ENCODE measurements at places on chromosomes 13 and 19. TPM values are rescaled to one million over a fixed set of nuclear protein-coding genes. Genes with fewer than 3 reads are reported as not detected.

DNA sequence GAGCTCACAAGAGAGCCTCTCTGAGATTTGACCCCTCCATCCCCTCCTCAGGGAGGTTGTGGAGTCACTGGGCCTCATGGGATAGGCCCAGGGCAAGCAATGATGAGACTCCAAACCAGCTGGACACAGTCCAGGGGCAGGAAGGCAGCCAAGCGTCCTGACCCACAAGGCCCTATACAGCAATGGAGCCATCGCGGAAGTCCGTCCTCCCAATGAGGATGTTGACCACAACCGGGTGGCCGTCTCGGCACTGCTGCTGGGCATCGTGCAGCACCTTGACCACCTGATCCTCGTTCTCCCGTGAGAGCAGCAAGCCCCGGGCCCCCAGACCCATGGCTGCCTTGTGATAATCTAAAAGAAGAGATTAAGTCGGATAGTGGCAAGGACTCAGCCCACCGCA lies 7.9 kb downstream of the SYDE1 start:
- no peak for DNase-seq

DNA sequence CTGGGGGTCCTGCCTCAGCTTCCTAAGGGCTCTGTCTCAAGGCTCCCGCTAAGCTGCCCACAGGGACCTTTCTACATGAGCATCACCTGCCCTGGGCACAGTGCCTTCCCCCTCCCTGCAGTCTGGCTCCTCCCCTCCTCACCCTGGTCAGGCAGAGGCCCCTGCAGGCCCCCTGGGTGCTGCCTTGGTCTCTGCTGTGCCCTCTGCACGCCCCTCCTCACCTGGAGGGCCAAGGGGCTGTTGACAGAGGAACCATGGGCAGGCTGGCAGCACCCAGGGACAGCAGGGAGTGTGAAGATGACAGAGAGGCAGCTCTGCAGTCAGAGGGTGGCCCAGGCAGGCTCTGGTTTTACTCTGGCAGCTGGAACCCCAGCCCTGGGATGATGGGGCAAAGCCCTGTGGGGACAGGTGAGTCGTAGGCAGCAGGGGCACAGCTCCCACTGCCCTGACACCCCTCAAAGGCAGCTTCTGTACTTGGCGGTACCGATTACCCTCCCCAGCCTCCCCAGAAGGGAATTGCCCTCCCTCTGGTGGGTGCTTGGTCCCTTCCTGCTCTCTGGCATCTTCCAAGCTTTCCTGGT lies 43.1 kb downstream of the SUGP2 start:
- DNase-seq, result no peak

GRCh38 chr13:76929320-76929719 lies 19.0 kb upstream of the ACOD1 start:
- DNase-seq, result no peak

DNA sequence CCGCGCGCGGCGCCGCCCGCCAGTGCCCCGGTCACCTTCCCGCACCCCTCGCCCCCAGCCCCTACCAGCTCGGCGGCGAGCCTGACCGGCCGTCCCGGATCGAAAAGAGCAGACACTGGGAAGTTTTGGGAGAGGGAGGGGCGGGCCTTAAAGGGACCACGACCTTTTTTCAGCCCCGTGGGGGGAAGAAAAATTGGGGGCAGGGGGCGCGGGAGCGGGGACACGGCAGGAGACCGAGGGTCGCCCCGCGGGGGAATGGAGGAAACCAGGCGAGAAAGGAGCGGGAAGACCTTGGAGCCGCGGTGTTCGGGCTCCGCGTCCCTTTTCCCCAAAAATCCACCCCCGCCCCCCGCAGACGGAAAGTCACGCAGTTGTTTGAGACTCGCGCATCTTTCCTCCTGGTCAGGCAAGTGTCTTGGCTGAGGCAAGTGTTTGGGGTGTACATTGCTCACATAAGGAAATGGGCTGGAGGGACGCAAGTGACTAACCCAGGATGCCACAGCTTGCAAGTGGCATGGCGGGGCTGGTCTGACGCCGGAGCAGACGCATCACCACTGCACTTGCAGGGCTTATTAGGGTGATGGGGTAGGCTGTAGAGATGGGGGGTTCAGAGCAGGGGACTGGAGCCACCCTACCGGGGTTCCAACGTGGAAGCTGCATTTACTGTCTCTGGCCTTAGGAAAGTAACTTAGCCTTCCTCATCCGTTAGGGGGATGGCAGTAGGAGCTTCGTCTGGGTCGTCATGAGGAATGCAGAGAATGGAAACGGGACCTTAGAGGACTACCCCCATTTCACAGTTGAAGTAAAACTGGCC lies 2.7 kb upstream of the HNRNPL start:
- peak; percentile 50 for DNase-seq

DNA sequence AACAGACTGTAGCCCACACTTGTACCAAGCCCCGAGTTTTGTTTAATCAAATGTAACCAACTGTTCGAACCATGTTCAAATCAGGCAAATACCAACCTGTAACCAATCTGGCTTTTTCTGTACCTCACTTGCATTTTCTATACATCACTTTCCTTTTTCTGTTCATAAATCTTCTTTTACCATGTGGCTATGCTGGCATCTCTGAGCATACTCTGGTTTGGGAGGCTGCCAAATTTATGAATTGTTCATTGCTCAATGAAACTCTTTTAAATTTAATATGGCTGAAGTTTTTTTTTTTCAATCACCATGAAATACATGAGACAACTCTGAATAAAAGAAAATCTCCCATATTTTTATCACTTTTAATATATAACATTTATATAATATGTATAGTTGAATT lies 256.1 kb downstream of the SLITRK6 start:
- no peak for DNase-seq

- DNase-seq, result no peak
These were observed 200.8 kb downstream of the RGCC start for GRCh38 chr13:41658057-41658661.

DNA sequence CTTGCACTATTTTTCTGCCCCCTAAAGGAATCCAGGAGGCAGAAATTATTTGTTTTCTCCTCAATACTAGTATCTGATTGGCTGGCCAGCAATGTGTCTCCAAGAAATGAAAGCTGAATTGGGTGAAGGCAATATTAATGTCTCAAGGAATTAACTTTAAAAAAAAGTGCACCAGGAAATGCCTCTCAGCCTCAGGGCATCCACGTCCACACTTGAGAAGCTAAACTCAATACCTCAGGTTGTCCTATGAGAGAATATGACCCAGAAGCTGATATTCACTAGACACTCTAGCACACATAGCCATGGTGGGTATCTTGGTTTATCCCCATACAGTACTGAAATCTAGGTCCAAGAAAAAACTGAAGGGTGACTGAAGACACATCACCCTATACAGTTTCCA lies 2.1 kb downstream of the ZNF91 start:
- DNase-seq, result no peak

DNA sequence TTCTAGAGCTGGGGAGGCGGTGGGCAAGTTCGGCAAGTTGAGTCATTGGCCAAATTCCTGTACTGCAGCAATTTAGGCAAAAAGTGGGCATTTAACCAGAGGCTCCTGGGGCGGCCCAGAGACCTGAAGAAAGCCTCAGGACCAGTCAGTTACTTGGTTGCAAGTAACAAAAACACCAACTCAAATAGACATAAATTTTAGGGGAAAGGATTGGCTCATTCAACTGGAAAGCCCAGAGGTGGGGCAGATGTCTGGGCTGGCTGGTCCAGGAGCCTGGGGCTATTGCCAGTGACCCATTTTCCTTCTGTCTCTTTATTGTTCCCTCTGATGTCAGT lies 97.1 kb downstream of the SIPA1L3 start:
- DNase-seq, result no peak

DNA sequence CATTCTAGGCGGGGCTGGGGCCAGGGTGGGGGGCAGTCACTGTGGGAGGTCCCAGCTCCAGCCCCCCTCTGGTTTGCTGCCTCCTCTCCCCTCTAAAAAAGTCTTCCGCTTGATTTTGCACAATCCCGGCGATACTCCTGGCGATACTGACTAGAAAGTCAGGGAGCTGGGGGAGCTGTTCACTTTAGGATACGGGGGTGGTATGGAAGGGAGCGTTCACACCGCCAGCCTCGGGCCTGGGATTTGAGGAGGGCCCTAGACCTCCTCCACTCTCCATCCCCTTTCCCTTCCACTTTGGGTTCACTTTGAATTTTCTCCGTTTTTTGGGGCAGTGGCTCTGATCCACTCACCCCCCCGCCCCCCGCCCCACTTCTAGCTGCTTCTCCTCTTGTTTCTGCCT lies 35.0 kb downstream of the KEAP1 start:
- no peak for DNase-seq

DNA sequence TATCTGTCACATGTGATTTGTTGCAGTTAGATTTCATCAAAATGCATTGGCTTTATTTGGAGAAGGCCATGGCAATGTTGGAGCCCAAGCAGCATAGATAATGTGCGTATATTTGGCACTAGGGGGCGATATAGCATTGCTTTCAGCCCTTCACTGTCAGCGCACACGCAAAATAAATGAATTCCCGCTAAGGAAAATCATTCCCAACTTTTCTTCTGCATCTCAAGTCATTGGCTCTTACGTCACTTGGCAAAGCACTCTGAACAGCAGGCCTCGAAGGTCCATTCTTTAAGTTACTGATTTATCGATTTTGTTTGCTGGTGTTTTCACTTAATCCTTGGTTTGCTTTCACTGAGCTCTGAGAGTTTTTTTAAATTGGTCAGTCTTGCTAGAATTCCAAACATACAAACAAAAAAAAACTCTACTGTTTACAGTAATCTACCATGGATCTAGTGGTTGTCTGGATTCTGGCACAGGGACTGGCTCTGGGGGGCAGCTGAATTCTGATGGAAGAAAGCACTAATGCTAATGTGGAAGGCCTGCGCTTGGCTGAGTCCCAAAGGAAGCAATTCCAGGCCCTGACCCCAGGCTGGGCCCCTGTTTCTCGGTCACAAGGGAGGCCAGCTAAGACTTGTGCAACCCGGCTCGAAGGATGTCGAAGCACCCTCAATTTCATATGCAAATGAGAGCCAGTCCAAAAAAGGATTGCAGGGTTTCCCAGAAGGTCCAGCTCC lies 97.7 kb upstream of the IPO5 start:
- peak; percentile 36 for DNase-seq

- no peak for DNase-seq
These were observed 23.4 kb downstream of the CNFN start for GRCh38 chr19:42366673-42367072.

DNA sequence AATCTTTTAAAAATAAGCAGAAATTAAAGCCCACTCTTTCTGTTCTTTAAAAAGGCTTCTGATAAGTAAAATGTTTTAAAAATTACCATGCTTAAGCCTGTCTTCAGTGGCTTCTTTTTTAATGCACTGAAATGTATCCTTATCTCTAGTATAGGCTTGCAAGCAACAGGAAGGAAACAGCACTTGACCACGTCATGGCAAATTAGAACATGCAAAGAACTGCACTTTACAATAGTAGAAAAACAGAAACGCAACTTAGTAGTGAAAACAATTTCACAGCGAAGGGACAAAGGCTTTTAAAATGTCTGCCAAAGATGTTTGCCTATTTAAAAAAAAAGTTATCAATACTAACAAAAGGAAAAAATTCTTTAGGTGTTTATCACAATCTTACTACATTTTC lies 36.3 kb downstream of the ELF1 start:
- DNase-seq, result no peak

DNA sequence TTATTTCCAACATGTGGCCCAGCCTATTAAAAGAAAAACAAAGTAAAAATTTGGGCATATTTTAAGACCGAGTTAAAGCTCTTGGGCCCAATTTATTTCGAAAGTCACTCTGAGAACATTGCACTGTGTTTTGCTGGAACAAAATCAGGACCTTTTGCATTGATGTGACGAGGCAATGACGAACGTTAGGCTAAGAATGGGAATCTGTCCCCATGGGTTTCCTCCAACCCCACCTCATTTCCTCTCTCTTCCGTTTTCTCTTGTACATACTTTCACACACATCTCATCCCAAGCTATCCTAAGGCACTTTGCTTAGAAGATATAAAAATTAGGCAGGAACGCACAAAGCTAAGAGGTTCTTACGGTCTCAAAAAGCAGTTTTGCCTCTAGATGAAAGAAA lies 22.1 kb downstream of the EDNRB start:
- no peak for DNase-seq

DNA sequence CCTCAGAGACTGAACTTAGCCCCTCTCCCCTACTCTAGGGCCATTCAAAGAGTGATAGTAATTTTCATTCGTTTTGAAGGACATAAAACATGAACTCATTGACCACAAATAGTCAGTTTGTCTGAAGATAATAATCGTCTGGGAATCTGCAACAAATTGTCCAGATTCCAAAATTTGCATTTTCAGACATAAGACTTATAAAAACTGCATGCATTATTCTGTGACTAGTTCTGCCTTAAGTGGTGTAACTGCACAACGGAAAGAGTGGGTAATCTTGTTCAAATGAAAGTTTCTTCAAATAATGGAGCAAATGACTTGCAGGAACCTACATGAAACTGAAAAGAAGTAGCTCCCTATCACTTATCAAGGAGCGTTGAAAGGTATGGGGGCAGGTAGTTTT lies 8.4 kb downstream of the CSNK1A1L start:
- DNase-seq, result no peak

The KLK15 gene
- total RNA-seq, result not detected

The ZNF761 gene
- 10.0 TPM for total RNA-seq

The CLIP3 gene
- total RNA-seq, result 37.6 TPM

The B3GNT8 gene
- total RNA-seq, result 0.86 TPM

The TBCB gene
- total RNA-seq, result 214 TPM

The CYP2A6 gene
- not detected for total RNA-seq

The FXYD3 gene
- total RNA-seq, result 2.8 TPM

The NFIX gene
- 0.23 TPM for total RNA-seq

Data from neural crest cell (in vitro differentiated cells).